ENCODE measurements at places on chromosomes 12 and 14. TPM values are rescaled to one million over a fixed set of nuclear protein-coding genes. Genes with fewer than 3 reads are reported as not detected.

Gene GPRC5D
- not detected for total RNA-seq

Gene PRKD1
- 5.1 TPM for total RNA-seq

GRCh38 chr14:99924379-99924778 lies 131.2 kb downstream of the EML1 start:
- no peaks in the 10 kb centered on the region for H3K36me3 ChIP-seq
- H3K27ac ChIP-seq = no peak overlapping the region
- no peak overlapping the region for H3K4me3 ChIP-seq
- peaks cover 10% of the 10 kb centered on the region for H3K4me1 ChIP-seq
- no peak for DNase-seq

Gene SMARCD1
- 13.3 TPM for total RNA-seq

Gene SRRM4
- not detected for total RNA-seq

Measured in right lobe of liver (tissue), 6 donors.